Fibroblast of upper back skin (primary cell): ENCODE measurements at places on chromosomes 4 and X.

GRCh38 chr4:82403725-82404124 lies 26.5 kb downstream of the HNRNPDL start:
- peak; percentile 28 for DNase-seq

GRCh38 chr4:15737255-15737654 lies 34.4 kb downstream of the BST1 start:
- no peak for DNase-seq

- no peak for DNase-seq
These were observed 15.6 kb downstream of the ELF4 start for GRCh38 chrX:130094696-130095095.

DNA sequence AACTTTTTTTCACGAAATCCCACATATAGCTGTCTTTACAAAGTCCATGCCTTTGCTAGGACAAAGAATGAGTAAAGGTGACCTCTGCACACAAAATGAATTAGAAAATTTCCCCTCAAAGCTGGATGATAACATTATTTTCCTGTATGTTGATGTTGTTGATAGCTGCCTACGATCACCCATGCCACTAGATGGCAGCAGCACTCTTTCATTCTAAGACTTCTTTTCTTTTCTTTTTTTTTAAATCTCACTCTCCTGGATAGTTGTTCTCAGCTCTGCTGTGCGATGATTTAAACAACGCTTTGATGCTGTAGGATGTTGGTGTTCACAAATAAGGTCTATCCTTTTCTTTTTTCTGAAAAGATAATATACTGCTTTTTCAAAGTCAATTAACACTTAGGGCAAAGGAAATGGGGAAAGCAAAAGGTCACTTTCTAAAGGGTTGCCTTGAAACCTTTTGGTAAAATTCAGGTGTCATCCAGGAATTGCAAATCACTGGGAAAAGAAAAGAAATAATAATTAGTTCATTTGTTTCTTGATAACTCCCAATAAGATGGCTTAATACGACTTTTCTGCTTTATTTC lies 266.8 kb downstream of the C4orf33 start:
- peak; percentile 72 for DNase-seq

- peak; percentile 38 for DNase-seq
These were observed 31.0 kb upstream of the PDE5A start for GRCh38 chr4:119659576-119659975.

GRCh38 chr4:36516522-36517095 lies 235.2 kb downstream of the DTHD1 start:
- DNase-seq: no peak

DNA sequence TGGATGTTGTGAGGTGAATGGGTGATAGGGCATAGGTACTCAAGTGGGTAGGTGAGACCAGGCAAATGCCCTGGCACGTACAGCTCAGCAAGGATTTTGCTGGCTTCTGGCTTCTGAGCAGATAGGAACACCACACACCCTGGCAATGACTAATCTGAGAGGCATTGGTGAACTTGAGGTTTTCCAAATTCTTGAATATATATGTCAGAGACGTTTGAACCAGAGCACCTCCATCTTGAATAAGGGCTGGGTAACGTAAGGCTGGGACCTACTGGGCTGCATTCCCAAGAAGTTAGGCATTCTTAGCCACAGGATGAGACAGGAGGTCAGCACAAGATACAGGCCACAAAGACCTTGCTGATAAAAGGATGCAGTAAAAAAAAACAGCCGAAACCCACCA lies 204.5 kb downstream of the NLGN4X start:
- peak; percentile 67 for DNase-seq

DNA sequence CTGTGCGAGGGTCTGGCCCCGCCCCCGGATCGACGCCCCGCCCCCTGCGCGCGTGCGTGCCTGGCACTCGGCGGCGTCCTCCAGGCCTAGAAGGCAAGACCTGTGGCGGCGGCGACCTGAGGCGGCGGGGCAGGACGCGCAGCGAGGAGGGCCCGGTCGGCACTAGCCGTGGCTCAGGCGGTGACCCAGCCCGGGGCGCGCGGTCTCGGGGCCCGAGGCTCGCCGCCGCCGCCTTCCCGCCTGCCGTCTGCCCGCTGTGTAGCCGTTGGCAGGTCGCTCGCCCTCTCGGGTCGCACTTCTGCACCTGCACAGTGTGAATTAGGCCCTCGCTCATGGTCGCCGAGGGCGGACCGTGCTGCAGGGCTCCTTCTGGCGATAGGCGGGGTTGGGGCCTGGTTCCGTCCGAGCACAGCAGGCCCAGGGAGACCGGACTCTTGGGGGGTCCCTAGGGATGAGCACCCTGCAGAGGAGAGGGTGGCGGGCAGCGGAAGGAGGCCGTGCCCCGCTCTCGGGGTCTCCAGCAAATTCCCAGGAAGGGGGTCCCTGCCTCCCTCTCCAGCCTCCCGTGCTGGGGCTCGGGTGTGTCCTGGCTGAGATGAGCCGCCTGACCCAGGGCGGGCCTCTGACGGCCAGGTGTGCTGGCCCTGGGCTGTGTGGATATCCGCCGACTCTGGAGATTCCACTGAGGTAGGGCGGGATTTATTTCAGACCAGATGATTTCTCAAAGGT lies 557 bp upstream of the FAM53A start:
- no peak for DNase-seq

DNA sequence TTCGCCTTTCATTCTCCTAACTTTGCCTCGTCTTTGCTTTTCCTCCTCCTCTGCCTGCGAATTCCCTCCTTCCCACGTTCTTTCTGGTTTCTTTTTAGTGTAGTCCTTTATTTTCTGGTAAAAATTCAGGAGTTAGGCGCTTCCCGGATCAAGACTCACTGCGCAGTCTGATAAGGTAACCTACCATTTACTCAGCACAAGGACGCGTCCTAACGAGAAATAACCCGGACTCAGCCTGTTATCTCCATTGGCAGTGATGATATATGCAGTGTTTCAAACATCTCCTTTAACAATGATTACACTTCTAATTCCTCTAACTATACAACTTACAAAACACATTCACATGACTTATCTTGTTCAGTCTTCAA lies 357 bp upstream of the ETNPPL start:
- no peak for DNase-seq

GRCh38 chrX:66009231-66009845 lies 30.5 kb downstream of the VSIG4 start:
- no peak for DNase-seq

GRCh38 chrX:69362856-69363255 lies 141.3 kb upstream of the NALF2 start:
- peak; percentile 89 for DNase-seq

- DNase-seq: no peak
These were observed 715.9 kb downstream of the TECRL start for GRCh38 chr4:63693321-63693720.

DNA sequence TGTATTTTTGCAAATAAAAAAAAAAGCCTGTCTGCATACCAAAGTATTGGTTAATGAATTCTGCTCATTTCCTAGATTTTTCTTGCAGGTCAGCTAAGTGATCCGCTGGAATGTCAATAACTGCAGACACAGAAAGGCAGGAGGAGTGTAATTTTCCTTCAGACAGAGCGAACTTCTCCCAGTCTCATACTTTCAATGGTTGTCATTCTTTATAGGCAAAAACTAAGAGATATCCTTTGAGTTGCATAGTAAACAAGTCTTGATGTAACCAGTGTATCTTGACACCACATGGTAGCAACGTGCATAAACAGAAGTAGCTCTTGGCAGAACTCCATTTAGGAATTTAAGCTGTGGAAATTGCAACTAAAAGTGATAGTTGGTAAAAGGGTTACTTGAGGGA lies 8.2 kb downstream of the CAPN6 start:
- DNase-seq: peak; percentile 22

DNA sequence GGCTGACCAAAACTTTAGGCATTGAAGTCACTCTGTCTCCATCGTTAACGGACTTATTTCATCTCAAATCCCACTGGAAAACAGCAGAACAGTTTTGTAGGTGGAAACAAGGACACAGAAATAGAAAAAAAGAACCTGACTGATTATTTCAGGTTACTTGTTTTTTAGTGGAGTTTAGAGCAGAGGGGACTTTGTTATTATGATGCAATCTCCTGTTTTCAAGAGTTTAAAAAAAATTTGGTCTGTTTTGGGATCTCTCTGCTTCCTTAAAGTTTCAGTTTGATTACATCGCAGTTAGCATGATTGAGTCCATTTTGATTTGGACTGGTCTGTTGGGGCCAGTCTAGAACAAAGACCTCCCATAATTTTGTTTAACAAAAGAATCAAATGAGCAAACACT lies 13.6 kb downstream of the PROM1 start:
- no peak for DNase-seq

DNA sequence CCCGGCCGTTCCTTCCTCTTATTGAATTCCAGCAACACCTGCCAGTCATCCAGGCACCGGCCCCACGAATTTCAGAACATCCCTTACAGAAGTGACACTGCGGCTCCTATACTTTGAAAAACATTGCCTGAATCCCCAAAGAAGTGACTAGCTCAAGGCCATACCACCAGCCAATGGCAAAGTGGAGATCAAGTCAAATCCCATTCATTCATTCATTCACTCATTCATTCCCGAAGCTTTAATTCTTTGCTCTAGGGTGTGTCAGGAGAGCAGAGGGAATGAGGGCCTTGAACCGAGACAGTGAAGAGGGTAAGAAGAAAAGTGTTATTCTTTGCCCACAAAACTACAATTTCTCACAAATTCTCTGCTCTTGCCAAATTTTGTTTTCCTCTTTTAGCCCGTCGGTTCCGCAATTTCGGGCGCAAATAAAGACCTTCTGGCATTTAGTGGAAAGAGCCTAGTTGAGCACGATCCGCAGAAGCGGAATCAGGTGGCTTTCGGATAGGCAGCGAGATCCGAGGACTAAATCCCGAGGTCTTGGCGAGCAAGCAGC lies 824 bp upstream of the HMGB3 start:
- DNase-seq: no peak

- peak; percentile 24 for DNase-seq
These were observed 111.4 kb downstream of the NYX start for GRCh38 chrX:41558531-41558930.

DNA sequence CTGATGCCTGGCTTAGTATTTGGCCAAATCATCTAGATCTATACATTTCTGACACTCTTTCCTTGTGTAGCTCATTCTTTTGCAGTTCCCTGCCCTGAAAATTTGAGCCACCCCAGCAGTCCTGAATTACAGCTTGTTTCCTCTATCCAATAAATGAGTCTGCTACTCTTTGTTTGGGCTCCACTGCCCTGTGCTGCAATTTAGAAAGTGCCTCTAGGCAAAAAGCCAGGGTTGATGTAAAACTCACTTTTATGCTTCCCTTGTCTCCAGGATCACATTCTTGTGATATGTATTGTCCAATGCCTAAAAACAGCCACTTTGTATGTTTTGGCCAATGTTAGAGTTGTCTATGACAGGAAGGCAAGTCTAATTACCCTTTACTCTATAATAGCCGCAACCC lies 101.7 kb upstream of the MAP3K15 start:
- peak; percentile 22 for DNase-seq

DNA sequence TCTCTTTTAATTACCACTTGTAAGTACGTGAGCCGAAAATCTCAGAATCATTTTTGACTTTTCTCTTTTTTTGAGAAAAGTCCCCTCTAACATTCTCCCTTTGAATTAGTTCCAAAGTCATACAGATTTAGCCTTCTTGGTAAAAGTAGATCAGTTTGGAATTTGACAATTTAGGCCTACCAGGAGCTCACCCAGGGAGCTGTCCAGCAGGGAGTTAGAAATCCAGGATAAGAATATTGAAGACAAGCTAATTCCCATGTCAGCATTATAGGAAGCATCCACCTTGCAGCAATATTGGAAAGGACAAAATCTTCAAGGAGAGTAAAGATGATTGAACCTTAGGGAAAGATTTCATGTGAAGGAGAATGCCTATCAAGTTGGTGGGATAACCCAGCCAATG lies 352.2 kb upstream of the CPEB2 start:
- peak; percentile 1 for DNase-seq
